ENCODE measurements at places on chromosomes 2 and 18. TPM values are rescaled to one million over a fixed set of nuclear protein-coding genes. Genes with fewer than 3 reads are reported as not detected.

The GAREM1 gene
- 5.6 TPM for total RNA-seq

The ERMN gene
- total RNA-seq, result 0.35 TPM

- DNase-seq, result no peak
These were observed 25.0 kb downstream of the WIPF1 start for GRCh38 chr2:174572556-174572955.

- peak; percentile 72 for DNase-seq
These were observed 54.4 kb upstream of the MYO3B start for GRCh38 chr2:170123593-170123992.

DNA sequence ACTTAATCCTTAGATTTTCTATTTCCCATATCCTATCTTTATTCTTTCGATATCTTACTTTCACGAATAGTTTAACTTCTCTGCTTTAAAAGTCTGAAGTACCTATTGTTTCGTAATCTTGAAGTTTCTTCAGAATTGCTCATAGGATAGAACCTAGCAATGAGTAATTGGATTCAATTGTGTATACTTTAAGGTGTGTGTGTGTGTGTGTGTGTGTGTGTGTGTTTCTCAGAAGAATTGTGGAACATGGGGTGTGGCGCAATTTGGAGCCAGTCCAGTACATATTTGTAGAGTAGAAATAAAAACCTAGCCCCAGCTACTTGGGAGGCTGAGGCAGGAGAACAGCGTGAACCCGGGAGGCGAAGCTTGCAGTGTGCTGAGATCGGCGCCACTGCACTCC lies 897.6 kb downstream of the BCL11A start:
- no peak for DNase-seq

DNA sequence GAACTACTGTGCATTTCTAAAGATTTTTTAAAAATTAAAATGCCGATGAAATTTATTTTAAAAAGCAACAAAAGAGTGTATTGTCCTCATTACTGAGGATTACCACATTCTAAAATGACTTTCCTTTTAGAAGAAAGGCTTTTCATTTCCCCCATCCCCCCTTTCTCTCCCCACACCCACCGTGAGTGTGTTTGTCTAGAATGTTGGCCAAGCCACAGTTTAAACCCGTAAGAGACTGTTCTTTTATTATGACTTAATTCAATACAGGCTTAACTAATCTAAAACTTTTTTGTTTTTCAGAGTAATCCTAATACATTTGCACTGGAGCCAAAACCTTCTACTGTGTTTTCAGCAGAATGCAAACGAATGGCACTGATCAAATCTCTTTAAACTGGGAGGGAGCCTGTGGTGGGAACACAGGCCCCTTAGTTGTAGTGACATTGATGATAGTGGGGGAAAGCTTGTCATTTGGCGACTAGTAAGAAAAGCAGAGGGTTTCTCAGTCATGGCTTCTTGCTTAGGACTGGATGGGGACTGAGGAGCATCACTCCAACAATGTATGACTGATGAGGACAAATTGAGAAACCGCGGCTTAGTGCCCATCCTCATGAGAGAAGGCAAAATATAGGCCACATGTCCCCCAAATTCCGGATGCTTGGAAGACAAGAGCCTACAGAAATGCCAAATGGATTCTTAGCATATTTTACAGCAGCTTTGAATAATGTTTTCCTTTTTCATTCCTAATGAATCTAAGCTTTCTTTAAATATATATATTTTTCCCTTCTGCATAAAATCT lies 154.0 kb upstream of the SMIM21 start:
- peak; percentile 4 for DNase-seq

- no peak for DNase-seq
These were observed 246.8 kb downstream of the HDAC4 start for GRCh38 chr2:239153806-239154591.

DNA sequence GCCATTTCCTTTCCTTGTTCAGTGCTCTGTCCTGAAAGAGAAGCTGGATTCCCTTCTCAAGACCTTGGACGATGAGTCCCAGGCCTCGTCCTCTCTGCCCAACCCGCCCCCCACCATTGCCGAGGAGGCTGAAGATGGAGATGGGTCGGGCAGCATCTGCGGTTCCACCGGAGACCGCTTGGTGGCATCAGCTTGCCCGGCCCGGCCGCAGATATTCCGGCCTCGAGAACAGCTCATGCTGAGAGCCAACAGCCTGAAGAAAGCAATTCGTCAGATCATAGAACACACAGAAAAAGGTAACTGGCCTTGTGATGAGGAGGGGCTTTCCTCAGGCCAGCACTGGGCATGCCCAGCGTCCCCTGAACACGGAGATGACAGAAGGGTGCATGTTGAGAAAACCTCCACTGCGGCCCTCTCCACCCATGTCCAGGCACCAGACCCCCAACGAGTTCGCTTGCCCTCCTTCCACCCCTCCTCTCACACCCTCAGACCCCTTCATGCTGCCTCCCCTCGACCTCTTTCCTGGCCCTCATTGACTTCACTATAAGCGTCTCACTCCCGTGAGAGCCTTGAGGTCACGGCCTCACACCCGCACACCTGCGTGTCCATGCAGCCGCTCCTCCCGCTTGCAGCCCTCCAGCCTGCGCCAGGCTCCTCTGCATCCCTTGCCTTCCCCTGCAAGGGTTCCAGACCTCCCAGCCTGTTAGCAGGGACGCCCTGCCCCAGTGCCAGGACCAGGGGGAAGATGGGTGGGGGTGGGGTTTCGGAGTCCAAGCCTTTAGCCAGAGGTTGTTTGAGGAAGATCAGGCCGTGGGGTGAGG lies 95.0 kb downstream of the DGKD start:
- peak; percentile 81 for DNase-seq

DNA sequence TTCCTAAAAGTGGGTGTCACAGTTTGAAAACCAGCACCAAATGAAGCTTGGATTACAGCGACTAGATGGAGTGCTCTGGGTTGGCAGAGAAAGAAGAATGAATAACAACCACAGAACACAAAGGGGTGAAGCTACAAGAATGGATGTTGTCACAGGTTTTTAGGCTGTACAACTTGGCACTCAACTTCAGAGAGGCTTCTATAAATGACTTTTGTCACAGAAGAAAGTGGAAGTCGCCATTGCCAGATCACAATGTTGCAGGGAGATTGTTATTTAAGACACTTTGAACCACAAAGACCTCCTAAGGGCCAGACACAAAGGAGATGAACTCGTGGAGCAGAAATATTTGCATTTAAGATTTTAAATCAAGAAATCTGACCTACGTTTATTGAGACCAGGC lies 354.2 kb downstream of the CDH7 start:
- DNase-seq, result peak; percentile 47

- no peak for DNase-seq
These were observed 89.2 kb downstream of the DOCK10 start for GRCh38 chr2:224952936-224953657.
